ELR (cell line): ENCODE measurements at places on chromosomes 4 and X.

- no peak for DNase-seq
Measured at GRCh38 chrX:50497114-50497513, 26.5 kb upstream of the DGKK start.

GRCh38 chr4:98838977-98839618 is 89.8 kb downstream of the EIF4E start:
- peak; percentile 14 for DNase-seq

DNA sequence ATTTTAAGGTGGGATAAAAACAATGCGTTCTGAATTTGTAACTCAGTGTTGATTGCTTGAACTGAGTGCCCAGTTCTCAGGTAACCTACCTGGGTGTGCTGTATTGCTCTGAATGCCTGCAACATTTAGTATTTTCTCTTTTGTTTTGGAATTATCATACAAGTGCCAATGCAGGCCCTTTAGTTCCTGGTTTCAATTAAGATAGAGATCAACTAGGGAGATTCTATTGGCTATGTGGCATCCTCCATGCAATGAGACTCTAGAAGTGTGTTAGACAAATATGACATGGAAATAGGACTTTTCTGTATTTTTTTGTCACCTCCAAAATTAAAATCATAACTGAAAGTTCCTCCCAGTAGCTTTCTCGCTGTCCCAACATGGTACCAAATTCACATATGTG is 438.7 kb upstream of the IGFBP7 start:
- DNase-seq, result no peak

- peak; percentile 64 for DNase-seq
Measured at GRCh38 chr4:73978886-73979285, 2.9 kb downstream of the PF4 start.

DNA sequence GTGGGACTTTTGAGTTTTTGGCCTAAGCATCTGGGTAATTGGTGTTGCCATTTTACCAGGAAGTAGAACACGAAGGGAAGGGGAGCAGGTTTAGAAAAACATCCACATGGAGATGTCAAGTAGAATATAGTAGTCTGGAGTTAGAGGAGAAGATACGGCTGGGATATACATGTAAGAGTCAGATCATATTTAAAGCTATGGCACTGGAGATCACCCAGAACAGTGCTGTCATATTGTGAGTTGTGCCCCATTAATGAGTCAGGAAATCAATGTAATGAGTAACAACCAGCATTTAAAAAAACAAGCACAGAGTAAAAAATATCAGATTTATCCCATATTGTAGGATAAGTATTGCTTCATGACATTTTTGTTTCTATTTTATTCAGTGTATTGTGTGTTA is 4.2 kb downstream of the GSTCD start:
- DNase-seq, result peak; percentile 45
